ENCODE measurements at places on chromosomes 12 and 14.

DNA sequence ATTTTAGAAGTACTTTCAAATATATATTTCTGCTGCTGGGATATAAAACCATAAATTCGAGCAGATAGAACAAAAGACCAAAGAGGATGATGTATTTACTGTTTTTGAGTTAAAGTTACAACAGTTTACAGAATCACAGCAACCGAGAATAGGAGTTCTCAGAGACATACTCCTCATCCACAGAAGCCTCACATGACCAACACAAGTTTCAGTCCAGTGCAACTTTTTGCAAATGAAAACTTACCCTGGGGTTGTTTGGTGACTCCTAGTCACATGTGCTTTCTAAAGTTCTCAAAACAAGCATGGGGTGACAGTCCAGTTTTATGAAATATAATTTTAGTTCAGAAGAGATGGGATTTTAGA, 117.1 kb downstream of the PRKCH start:
- no peak for DNase-seq

DNA sequence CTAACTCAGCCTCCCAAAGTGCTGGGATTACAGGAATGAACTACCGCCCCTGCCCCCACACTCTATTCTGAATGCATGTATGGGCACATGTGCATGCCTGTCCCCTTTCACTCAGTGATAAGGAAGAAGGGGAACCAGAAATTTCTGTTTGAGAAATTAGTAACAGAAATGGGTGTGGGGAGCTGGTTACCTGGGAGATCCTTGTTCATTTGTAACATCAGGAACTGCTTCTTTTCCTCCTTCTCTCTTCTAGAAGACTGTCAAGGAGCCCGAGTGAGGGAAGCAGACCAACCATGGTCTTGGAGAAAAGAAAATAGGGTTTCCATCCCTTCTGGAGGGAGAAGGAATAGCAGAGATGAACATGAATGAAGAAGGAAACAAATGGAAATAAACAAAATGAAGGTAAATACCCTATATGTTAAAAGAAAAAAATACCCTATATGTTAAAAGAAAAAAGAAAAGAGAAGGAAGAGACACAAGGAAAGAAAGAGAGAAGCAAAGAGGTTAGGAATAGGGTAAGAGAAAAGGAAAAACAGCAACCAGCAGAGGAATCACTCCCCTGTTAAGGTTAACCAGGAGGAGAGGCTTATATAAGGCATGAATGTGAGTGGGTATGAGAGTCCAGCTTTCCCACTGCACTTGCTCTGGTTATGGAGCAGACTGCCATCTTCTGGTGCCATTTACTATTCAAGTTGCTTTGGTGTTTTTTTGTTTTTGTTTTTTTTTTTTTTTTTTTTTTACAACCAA, 3.3 kb downstream of the PPP1R3E start:
- peak; percentile 60 for DNase-seq

DNA sequence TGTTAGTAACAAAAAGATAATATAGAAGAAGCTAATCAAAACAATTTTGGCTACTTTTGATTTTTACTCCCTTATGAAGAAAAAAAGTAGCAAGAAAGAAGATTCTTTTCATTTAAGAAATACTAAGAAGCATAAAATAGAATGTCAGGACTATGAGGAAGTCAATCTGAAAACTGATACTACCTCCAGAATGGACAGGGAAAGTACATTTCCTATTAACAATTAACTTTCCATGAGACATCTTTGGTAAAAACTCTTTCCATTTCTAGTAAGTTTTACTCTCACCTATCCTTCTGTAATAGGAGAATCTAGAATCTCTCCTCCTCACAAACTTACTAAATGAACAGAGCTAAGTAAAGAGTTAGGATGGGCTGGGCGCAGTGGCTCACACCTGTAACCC, 51.3 kb upstream of the NPFF start:
- DNase-seq: no peak

- DNase-seq: no peak
Measured at GRCh38 chr14:87343652-87344051, 649.3 kb downstream of the GALC start.

DNA sequence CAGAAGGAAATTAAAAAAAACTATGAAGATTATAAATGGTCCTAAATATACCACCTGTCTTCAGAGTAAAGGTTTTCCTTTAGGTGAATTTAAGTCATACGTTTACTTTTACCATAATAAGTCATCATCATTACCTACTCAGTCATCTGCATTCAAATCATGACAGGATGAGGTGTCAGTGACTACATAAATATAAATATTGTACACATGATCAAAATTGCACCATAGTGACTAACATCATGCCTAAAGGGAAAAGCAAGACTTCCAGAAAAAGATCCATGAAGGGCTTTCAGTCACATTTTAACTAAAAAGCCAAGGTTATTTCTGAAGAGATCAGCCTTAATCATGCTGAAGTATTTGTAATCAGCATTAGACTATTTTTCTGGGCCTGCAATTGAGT, 759.9 kb upstream of the FLRT2 start:
- DNase-seq: no peak
